ENCODE measurements at places on chromosomes 11 and 22.

GRCh38 chr11:106276859-106277436, 199.5 kb downstream of the AASDHPPT start:
- no peak overlapping the region for H3K4me3 ChIP-seq
- no peaks in the 10 kb centered on the region for H3K4me1 ChIP-seq

GRCh38 chr11:132126973-132127899, 756.8 kb downstream of the NTM start:
- H3K27me3 ChIP-seq: no peaks in the 10 kb centered on the region
- no peak for DNase-seq
- no peak overlapping the region for H3K27ac ChIP-seq
- no peak overlapping the region for H3K4me3 ChIP-seq
- H3K36me3 ChIP-seq: no peaks in the 10 kb centered on the region
- H3K4me1 ChIP-seq: no peaks in the 10 kb centered on the region

- no peaks in the 10 kb centered on the region for H3K4me1 ChIP-seq
- peaks cover 4% of the 10 kb centered on the region for H3K36me3 ChIP-seq
- peak; percentile 12 for DNase-seq
- no peak overlapping the region for H3K27ac ChIP-seq
- no peak overlapping the region for H3K4me3 ChIP-seq
- H3K27me3 ChIP-seq: no peaks in the 10 kb centered on the region
These were observed 35.0 kb downstream of the PPFIBP2 start for GRCh38 chr11:7548659-7549274.

DNA sequence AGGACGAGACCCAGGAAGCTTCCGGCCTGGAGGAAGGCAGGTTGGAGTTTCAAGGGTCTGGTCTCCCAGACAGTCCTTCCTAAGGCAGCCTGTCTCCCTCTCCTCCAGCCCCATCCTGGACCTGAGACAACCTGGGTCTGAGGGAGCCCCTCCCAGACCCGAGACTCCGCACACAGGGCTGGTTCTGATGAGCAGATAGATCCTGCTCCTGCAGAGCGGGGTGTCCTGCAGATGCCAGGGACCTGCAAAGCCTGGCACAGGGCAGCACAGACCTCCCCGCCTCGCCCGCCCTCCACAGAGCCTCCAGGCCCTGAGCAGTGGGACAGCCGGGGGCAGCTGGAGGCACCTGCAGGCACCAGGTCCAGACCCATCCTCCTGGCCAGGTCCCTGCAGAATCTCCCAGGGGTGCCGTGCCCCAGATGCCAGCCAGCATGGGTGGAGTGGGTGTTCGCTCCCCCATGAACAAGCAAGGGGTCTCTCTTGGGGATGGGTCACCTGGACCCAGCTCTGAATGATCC, 7.8 kb downstream of the PIM3 start:
- no peaks in the 10 kb centered on the region for H3K36me3 ChIP-seq
- no peak for DNase-seq
- H3K27me3 ChIP-seq: no peaks in the 10 kb centered on the region
- H3K27ac ChIP-seq: no peak overlapping the region
- H3K4me3 ChIP-seq: no peak overlapping the region

- DNase-seq: peak; percentile 77
- H3K4me1 ChIP-seq: peaks cover 8% of the 10 kb centered on the region
- no peaks in the 10 kb centered on the region for H3K36me3 ChIP-seq
These were observed 450 bp downstream of the ZBTB44 start for GRCh38 chr11:130314184-130314749.

GRCh38 chr11:62399172-62399877, 19.5 kb upstream of the SCGB1A1 start:
- DNase-seq: peak; percentile 23
- no peaks in the 10 kb centered on the region for H3K36me3 ChIP-seq
- peak overlapping the region; percentile 39 for H3K27ac ChIP-seq
- no peaks in the 10 kb centered on the region for H3K27me3 ChIP-seq
- no peak overlapping the region for H3K4me3 ChIP-seq

- no peak overlapping the region for H3K27ac ChIP-seq
- H3K4me1 ChIP-seq: no peaks in the 10 kb centered on the region
- H3K4me3 ChIP-seq: no peak overlapping the region
- H3K36me3 ChIP-seq: no peaks in the 10 kb centered on the region
These were observed 198.5 kb downstream of the MYO18B start for GRCh38 chr22:25940479-25940878.

- DNase-seq: no peak
- H3K4me3 ChIP-seq: no peak overlapping the region
- no peaks in the 10 kb centered on the region for H3K27me3 ChIP-seq
These were observed 241.2 kb upstream of the SYN3 start for GRCh38 chr22:33299245-33299956.

All from naive thymus-derived CD4-positive, alpha-beta T cell (primary cell).